ENCODE measurements at places on chromosomes 11 and 22.

- DNase-seq = no peak
Observed at GRCh38 chr11:111490496-111490895, 21.7 kb downstream of the BTG4 start.

- no peak for DNase-seq
Observed at GRCh38 chr11:70464509-70465361, 66.4 kb downstream of the CTTN start.

GRCh38 chr22:46894081-46894671 is 131.7 kb downstream of the TBC1D22A start:
- DNase-seq = no peak

- no peak for DNase-seq
Observed at GRCh38 chr11:8080069-8080670, 841 bp upstream of the TUB start.

- no peak for DNase-seq
Observed at GRCh38 chr22:44396727-44397722, 84.3 kb upstream of the SHISAL1 start.

GRCh38 chr11:57241353-57241972 is 4.4 kb upstream of the APLNR start:
- DNase-seq = no peak

DNA sequence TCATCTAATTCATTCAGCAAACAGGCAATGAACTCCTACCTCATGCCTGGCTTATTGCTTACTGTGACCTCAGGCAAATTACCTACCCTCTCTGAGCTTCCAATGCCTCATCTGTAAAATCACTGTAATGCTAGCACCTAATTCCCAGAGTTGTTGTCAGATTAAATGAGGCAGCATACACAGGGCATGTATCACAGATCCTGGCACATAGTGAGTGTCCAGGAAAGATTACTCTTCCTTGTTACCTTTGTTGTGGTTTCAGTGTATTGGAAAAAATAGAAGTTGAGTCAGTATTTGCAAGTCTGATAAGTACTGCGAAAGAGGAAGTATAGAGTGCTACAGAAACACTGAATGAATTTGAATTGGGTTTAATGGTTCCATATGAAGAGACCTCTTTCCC is 26.4 kb upstream of the LRRC55 start:
- peak; percentile 22 for DNase-seq

DNA sequence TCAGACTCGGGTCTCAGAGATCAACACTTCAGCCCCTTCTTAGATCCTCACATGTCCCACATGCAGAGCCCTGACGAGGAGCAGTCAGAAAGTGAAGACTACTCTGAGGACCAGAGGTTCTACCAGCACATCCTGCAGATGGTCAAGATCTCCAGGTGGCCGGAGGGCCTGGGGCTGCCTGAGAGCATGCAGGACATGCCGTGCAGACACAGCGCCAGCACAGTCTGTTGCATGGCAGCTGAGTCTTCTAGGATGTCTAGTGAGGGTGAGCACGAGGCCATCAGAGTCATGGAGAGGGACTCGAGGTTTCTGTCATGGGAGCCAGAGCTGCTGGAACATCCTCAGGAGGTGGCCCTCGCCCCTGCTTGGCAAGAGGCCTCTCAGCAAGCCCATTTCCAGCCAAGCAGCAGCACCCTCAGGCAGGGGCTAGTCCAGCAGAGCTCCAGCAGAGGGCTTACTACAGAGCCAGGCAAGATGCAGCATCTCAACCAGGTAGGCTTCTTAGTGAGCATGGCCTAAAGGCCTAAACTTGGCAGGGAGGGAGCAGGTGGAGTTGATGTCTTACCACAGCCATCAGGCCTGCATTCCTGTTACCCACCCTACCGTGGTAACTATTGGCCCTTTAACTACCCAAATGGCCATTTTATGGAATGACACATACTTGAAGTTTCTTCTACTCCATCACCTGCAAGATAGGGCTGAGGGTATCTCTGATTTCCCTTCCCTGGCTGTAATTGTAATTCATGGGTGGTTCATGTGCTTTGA is 28.7 kb downstream of the CEP164 start:
- no peak for DNase-seq

DNA sequence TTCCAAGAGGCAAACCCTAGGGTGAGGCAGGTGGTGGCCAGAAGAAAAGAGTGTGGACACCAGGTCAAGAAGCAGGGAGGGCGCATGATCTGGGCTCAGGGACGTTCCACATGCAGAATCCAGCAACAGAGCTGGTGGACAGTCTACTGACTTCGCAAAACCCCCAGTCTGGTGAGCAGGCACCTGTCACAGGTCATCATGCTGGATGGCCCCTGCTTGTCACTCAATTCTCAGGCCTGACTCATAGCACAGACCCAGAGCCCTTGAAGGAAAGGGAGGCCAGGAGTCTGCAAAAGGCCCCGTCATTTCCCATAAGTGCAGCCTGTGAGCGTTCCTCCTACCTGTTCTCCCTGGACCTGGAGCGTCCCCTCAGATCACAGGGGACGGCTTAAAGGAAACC is 18.2 kb downstream of the APOL4 start:
- no peak for DNase-seq

- DNase-seq = no peak
Observed at GRCh38 chr11:117022526-117022925, 75.7 kb downstream of the SIK3 start.

- peak; percentile 49 for DNase-seq
Observed at GRCh38 chr11:104254347-104254746, 90.4 kb upstream of the PDGFD start.

GRCh38 chr11:2204361-2205213 is 33.0 kb upstream of the TH start:
- DNase-seq = no peak

- no peak for DNase-seq
Observed at GRCh38 chr11:76861490-76861953, 804 bp downstream of the ACER3 start.

GRCh38 chr11:47778878-47779483 is 11.8 kb upstream of the FNBP4 start:
- DNase-seq = no peak

DNA sequence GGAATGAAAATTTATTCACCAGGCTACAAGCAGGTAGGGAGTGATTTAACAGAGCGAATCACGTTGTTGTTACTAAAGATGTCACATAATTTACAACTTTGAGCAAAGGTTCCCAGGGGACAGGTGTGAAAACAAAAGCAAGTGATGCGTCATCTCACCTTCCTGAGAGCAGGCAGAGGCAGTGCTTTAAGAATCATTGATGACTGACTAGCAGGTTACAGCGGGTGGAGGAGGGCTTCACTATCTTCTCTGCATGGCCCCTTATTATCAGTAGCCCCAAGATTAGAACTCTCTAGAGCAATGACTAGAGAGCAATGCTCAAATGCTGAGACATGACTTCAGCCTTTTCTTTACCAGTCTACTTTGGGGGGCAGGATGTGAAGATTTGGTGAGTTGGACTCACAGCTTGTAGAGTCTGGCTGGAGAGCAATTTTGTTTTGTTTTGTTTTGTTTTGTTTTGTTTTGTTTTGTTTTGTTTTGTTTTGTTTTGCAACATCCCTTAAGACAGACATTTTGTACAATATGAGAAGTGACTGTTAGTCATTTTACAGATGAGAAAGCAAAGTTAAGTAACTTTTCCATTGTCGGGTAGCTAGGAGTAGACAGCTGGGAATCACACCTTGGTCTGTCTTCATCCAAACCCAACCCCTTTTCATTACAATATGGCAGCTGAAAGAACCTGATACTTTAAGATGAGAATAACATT is 84.8 kb downstream of the SLC1A2 start:
- DNase-seq = no peak

DNA sequence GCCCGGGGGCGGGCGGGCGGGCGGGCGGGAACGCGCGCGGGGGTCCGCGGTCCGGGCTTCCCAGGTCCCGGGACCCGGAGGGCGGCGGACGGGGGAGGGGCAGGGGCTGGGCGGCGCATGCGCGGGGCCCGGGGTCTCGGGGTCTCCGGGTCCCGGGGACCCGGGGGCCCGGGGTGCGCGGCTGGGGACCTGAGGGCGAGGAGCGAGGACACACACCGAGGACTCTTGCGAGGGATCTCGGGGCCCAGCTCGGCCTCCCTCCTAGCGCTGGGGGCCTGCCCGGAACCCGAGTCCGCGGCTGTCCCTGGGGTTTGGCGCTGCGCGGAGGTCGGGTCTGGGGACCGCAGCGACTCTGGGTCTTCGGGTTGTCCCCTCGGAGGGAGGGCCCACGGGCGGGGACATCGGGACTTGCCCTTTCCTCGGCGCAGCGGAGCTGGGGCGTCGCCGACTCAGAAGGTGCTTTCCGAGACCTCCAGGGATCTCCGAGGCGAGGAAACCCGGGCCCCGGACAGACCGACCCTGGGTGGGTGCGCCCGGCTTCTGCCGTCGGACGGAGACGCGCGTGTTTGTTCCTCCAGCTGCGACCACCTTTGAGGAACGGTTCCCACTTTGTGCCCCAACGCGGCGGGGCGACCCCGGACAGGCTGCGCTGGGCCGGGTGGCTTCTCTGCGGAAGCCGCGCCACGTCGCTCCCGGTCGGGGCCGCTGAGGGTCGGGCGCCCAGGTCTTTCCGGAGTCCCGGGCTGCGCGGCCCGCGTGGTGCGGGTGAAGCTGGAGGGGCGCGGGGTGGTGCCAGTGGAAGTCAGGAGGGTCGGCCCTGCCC is 540 bp downstream of the PPARA start:
- no peak for DNase-seq

- DNase-seq = peak; percentile 75
Observed at GRCh38 chr11:22875869-22876473, 15.7 kb upstream of the CCDC179 start.

GRCh38 chr11:40285558-40285957 is 1173.9 kb downstream of the LRRC4C start:
- DNase-seq = no peak

DNA sequence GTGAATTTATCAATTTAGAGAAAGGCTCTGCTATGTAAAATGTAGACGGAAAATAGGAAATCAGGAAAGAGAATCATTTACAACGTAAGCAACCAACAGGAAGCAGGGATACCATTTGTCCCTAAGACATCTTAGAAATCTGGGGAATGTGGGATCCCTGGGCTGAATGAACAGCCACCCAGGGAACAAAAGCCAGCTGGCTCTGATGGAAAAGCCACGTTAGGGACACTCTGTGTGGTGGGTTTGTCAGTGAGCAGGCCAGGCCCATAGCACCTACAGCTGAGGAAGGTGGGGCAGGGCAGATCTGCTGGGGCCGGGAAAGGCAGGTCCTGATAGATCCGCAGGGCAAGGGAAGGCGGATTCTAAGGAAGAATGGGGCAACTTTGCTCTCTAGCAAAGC is 87.1 kb upstream of the CSNK2A3 start:
- no peak for DNase-seq

- no peak for DNase-seq
Observed at GRCh38 chr11:86672007-86672621, at the start of gene ME3. ME3 (minus strand) TSS chr11:86672616.

- no peak for DNase-seq
Observed at GRCh38 chr11:416051-416756, 1.4 kb upstream of the SIGIRR start.

DNA sequence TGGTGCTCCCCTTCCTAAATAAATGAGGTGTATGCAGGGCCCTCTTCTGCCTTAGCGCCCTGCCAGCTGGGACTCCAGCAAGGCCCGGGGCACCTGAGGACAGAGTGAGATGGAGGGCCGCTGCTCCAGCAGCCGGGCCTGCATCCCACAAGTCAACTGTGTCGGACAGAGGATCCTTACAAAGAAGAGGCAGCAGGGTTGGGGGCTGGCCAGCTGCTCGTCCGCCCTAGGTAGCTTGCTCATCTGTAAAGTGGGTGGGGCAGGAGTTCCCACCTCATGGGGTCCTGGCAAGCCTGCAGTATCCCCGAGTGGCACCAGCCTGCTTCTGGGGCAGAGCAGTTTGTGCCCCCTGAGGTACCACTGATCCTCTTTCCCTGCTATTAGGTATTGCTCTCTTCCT is 7.6 kb downstream of the TMEM121B start:
- no peak for DNase-seq

DNA sequence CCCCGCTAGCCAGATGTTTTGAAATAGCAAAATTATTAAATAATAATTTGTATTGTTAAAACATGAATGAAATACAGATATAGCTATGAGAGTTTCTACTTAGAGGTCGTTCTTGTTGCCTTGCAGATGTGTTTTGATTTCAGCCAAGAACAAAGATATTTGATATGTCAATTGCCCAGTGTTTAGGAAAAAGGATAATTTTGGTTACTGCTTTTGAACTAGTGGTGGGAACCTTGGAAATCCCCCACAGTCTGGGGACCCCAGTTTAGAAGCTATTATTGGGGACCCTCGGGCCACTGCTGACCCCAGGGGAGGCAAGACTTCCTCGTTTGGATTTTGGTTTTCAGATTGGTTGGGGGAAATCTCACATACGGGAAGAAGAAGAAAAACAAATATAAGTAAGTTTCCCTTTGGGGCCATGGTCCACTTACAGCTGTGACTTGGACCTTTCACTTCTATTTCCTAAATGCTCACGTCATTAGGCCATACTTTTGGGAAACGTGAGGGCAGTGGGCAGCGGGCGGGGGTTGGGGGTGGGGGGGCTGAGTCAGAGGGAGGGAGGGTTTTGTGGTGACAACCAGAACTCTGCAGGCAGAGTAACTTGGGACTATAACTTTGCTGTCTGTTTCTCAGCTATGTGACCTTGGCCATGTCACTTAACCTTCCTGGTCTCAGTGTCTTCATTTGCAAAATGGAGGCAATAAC is 37.0 kb downstream of the LDLRAD3 start:
- DNase-seq = no peak

- peak; percentile 75 for DNase-seq
Observed at GRCh38 chr11:123973816-123974215, 3.8 kb downstream of the OR10S1 start.

- peak; percentile 48 for DNase-seq
Observed at GRCh38 chr22:42651134-42651533, 1.9 kb upstream of the CYB5R3 start.

DNA sequence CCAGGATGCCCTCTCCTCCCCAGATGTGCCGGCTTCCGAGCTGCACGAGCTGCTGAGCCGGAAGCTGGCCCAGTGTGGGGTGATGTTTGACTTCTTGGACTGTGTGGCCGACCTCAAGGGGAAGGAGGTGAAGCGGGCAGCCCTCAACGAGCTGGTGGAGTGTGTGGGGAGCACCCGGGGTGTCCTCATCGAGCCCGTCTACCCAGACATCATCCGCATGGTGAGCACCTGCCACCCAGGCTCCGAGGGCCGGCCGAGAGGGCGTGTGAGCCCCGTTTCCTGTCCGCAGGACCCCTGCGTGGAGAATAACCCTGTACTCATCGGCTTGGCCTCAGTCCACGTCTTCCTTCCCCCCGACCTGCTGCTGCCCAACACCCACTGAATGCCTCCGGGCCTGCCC is 2.2 kb downstream of the PPP2R5B start:
- no peak for DNase-seq

GRCh38 chr22:47012589-47013370 is 250.3 kb downstream of the TBC1D22A start:
- DNase-seq = peak; percentile 10

GRCh38 chr22:33756508-33756949 is 163.7 kb downstream of the LARGE1 start:
- DNase-seq = no peak

Measured in amniotic epithelial cell (primary cell).